ENCODE measurements at places on chromosomes 11 and 22.

DNA sequence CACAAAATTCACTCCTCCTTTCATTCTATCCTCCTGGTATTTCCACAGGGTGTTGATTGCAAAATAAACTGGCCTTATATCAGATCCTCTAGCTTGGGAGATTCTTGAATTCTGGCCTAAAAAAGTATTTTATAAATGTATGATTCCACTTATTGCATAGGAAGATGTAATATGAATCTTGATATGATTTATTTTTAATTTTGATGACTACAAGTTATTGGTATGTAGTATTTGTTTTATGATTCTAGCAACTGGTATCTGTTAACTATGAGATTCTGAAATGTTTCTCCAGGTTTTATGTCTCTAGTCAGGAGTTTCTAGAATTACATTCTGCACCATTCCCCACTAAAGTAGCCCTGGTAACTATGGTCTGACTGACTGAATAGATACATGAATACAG is 373.9 kb upstream of the C11orf87 start:
- no peak for DNase-seq

- DNase-seq = no peak
Measured at GRCh38 chr11:64608046-64608445, 17.0 kb downstream of the SLC22A12 start.

- DNase-seq = peak; percentile 80
Measured at GRCh38 chr22:26360169-26360885, 68.7 kb upstream of the ASPHD2 start.

DNA sequence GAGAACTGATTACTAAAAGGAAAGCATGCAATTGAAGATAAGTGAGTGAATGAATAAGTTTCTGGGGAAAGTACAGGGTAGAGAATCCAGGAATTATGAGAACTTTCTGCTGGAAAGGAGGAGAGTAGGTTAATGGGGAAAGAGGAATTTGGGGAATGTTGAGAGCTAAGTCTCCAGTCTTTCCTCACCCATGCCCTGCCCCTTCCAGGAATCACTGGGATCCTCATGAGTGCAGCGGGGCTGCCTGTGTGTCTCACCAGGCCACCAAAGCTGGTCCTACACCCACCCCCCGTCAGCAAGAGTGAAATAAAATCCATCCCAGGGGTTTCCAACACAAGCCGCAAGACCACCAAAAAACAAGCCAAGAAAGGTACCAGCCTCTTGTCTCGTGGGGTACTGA is 17.0 kb downstream of the DTX4 start:
- DNase-seq = no peak

DNA sequence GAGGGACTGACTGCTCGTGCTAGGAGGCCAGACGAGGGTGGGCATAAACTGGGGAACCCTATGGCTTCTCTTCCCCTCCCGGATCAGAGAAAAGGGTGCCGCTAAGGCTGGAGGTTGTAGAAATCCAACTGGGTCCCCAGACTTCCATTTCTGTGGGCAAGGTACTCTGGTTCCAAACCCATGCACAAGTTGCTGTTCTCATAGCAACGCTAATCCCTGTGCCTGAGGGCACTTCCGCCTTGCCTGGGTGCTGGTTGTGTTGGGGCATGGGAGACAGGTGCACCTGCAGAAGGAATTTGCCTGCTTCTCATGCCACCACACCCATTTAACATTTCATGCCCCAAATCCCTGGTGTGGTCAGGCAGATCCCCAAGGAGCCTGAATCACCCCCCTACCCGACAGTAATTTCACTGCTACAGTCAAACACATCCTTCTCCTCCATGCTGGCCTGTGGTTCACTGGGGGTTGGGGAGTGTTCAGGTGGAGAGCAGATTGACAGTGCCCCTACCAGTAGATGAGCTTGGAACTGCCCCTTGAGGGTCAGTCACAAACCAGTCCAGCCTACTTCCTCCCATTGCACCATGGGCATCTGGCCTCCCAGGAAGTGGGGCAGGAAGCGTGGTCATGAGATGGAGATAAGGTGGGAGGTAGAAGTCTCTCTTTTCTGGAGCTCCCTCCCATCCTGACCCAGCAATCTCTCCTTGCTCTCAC is 1.2 kb downstream of the C2CD2L start:
- no peak for DNase-seq

GRCh38 chr11:67032830-67033551 is 10.1 kb downstream of the SYT12 start:
- DNase-seq = no peak

DNA sequence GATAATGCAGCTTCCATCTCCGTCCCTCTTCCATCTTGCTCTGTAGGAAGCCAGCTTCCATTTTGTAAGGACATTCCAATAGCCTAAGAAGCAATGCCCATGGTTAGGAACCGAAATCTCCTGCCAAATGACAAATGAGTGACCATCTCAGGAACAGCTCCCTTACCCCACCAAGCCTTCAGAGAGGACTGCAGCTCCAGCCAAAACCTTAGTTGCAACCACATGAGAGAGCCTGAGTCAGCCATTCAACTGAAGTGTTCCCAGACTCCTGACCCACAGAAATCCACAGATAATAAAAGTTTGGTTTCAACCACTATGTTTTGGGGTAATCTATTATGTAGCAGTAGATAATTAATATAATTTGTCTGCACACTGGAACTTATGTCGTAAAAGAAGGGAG is 51.7 kb upstream of the LDLRAD3 start:
- no peak for DNase-seq

DNA sequence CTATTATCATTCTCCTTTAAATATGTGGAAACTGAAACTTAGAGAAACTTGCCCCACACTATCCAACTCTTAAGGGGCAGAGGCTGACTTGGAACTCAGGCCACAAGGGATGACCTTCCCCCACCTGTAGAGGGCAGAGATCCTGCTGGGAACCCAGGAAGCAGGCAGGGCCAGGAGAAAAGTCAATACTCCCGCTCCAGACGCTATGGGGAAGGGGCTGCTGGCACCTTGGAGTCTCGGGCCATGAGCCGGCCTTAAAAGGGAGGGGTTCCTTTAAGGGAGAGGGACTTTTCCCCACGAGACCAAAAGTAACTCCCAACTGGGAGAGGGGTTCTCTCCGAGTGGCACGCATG is 620 bp upstream of the ANO5 start:
- DNase-seq = no peak

DNA sequence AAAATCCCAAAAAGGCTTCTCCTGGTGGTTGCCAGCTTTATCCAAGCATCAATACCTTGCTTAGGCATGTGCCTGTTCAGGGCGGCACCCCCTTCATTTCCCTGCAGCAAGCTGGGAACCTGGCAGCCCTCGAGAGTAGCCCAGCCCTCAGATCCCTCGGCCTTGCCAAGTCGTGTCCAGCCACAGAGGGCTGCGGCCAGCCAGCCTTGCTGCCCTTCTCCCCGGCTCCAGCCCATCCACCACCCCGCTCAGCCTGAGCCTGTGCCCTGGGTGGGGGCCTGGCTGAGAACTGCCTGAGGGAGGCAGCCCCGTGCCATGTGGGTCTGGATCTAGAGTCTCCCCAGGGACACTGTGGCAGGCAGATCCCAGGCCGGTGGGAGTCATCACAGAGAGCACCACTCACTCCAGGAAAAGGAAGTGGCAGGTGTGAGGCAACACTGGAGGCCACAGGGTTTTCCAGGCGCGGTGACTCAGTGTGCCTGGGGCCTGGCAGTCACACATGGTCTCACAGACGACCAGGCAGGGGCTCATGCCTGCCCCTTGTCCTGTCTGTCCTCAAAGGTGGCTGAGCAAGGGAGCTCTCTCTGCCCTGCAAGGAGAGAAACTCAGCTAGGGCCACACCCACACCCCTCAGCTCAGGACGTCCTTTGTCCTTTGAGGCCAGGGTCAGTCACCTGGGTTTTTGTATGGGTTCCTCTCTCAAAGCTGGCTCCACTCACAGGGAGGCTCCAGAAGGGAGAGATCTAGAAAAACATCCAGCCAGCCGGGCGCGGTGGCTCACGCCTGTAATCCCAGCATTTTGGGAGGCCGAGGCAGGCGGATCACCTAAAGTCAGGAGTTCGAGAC is 12.2 kb upstream of the CDC42BPG start:
- no peak for DNase-seq

DNA sequence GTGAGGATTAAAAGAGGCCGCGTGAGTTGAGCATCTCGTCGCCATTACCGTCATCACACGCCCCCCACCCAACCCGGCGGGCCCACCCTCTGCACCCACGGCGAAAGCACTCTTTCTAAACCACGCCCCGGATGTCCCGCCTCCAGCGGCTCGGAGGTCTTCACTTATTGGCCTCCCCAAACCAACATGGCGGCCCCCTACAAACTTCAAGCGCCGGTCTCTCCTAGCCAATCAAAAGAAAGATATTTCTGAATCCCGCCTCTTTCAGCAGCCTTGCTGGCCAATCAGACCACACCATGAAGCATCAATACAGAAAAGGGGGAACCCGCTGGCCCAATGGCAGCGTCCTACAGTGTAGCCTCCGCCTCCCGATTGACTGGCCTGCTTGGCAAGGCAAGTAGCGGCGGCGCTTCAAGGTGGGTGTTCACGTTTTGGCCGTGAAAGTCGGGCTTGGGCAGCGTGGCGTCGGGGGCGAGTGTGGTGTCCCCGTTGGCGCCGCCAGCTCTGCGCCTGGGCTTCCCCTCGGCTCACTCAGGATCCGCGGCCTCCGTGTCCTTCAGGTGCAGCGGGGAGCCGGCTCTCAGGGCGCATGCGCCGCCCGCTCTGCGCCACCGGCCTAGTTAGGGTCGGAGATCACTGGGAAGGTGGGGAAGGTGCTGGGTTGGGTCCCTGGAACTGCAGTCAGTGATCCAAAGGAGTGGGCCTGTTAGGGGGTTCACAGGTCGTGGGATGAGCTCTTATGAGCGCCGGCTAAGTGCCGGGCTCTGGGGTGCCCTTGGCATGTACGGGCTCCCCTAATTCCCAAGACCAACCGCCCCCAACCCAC is at the start of gene NDUFS8:
TSS of gene NDUFS8 (plus strand) at position 364 of the 826 bp plus-strand sequence. CDS start 1,471 bp downstream, outside the sequence.
- DNase-seq = peak; percentile 97

DNA sequence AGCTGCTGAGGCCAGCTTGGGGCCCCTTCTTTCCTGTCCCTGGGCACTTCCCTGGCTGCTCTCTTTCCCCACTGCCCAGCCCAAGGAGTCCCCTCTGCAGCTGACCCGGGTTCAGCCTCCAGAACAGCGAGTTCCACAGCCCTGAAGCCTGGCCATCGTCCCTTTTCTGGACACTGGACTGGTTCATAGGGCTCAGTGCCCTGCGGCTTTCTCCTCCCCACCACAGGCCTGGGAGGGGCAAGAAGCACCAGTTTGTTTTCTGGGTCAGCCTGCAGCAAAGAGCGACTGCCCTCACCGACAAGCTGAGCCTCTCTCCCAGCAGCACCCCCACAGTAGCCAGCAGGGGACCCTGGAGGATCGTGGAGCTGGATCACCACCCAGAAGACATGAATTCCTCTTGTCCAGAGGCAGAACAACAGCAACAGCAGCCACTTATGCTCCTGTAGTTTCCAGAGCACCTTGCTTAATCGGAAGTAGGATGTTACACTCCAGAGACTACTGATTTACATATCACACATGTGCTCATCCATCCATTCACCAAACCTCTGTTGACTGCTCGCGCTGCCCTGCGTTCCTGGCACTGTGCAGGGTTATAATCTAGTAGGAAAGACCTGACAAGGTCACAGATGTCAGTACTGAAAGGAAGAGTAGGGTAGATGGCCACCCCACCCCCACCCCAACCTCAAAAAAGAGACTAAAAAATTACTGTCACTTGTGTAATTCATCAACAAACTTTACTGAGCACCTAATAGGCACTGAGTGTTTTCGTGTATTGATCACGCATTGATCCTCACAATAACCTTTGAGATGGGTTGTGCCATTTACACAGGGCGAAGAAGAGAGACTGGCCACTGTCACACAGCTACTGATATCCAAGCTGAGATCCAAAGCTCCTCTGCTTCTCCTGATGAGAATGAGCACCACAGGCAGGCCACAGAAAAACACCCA is 13.0 kb upstream of the CXCR5 start:
- DNase-seq = peak; percentile 68

- DNase-seq = no peak
Measured at GRCh38 chr11:74256378-74257133, 54.9 kb downstream of the P4HA3 start.

GRCh38 chr11:21072558-21072957 is 403.2 kb downstream of the NELL1 start:
- DNase-seq = no peak

GRCh38 chr11:15525582-15525981 is 410.9 kb downstream of the INSC start:
- DNase-seq = no peak

DNA sequence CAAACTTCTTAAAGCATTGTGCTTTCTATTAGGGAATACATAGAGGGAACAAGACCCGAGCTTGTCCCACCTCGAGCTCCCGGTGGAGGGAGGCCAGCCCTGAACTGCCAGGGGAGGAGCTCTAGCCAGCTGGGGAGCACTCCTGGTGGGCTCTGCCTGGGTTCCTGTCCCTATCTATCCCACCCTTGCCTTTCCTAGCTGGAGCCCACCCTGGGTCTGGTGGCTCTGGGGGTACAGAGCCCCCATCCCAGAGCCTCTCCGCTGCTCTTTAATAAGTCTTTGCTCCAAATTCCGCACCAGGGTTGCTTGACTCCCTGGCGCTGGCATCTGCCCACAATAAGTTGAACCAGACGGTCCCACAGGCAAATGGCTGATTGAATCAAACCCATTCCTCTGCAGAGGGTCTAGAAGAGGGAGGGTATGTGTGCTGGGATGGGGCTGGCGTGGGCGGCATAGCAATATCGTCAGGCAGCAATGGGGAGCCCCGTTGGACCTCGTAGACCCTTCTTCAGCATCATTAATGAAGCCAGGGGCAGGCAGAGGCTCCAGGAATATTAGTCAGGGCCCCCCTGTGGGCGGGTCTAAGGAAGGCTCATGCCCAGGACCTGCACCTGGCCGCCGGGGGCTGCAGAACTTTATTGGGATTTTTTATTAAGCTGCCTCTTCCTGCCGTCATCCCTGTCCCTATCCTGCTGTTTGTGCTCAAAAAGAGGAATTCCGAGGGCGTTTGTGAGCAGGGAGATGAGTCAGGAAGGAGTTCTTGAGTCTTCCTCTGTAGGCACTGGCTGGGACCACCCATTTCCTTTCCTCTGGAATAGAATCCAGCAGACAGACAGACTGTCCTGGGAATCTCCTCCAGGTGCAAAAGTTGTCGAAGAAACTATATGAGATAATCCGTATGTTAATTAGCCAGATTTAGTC is 38.5 kb upstream of the RIC3 start:
- peak; percentile 47 for DNase-seq

GRCh38 chr11:119317592-119318239 is 786 bp upstream of the MCAM start:
- DNase-seq = no peak

- DNase-seq = no peak
Measured at GRCh38 chr22:48370508-48371325, 1457.0 kb downstream of the BRD1 start.

DNA sequence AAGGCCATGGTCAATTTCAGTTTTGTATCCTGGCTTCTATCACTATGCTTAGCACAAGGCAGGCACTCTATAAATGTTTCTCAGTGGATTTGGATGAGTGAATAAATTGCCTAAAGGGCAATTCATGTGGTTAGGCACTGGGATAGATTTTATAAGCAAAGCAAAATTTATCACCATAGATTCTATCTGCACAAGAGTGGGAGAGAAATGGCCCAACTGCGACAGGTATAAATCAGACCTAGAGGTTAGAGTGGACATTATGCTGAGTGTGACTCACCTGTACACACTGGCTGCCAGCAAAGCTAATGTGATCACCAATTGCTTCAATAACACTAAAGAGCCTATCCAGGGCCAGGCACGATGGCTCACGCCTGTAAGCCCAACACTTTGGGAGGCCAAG is 514.0 kb downstream of the BUD13 start:
- no peak for DNase-seq

GRCh38 chr11:38272376-38272775 is 1674.3 kb upstream of the RAG2 start:
- DNase-seq = no peak

GRCh38 chr22:30872285-30873041 is 96.1 kb downstream of the MORC2 start:
- peak; percentile 18 for DNase-seq

Measured in right forelimb (tissue), 1 donor.